ENCODE measurements at places on chromosomes 1 and 21. TPM values are rescaled to one million over a fixed set of nuclear protein-coding genes. Genes with fewer than 3 reads are reported as not detected.

GRCh38 chr1:198641501-198641900, 2.7 kb downstream of the PTPRC start:
- H3K36me3 ChIP-seq: no peaks in the 10 kb centered on the region
- no peaks in the 10 kb centered on the region for H3K27me3 ChIP-seq
- no peak for DNase-seq

- H3K27ac ChIP-seq: peak overlapping the region; percentile 99
- H3K4me1 ChIP-seq: peaks cover 6% of the 10 kb centered on the region
- H3K27me3 ChIP-seq: no peaks in the 10 kb centered on the region
- peak; percentile 62 for DNase-seq
- peak overlapping the region; percentile 89 for H3K4me3 ChIP-seq
Observed at GRCh38 chr1:31064718-31065309, 703 bp downstream of the PUM1 start.

- H3K36me3 ChIP-seq: peaks cover 3% of the 10 kb centered on the region
- DNase-seq: no peak
- H3K27ac ChIP-seq: no peak overlapping the region
- H3K4me3 ChIP-seq: no peak overlapping the region
- H3K27me3 ChIP-seq: no peaks in the 10 kb centered on the region
Observed at GRCh38 chr1:11179125-11179524, 10.0 kb upstream of the ANGPTL7 start.

- no peak overlapping the region for H3K4me3 ChIP-seq
- no peaks in the 10 kb centered on the region for H3K36me3 ChIP-seq
- no peaks in the 10 kb centered on the region for H3K27me3 ChIP-seq
- peaks cover 14% of the 10 kb centered on the region for H3K4me1 ChIP-seq
- no peak for DNase-seq
Observed at GRCh38 chr1:204714194-204714860, 28.8 kb upstream of the LRRN2 start.

GRCh38 chr1:180611016-180611930, 20.5 kb upstream of the XPR1 start:
- no peak overlapping the region for H3K4me3 ChIP-seq
- no peaks in the 10 kb centered on the region for H3K36me3 ChIP-seq

- DNase-seq: no peak
- H3K27ac ChIP-seq: no peak overlapping the region
- no peaks in the 10 kb centered on the region for H3K4me1 ChIP-seq
Observed at GRCh38 chr1:69451196-69451595, 116.5 kb upstream of the LRRC7 start.

- H3K27ac ChIP-seq: no peak overlapping the region
- no peak for DNase-seq
- no peaks in the 10 kb centered on the region for H3K36me3 ChIP-seq
- peaks cover 11% of the 10 kb centered on the region for H3K4me1 ChIP-seq
- no peak overlapping the region for H3K4me3 ChIP-seq
- H3K27me3 ChIP-seq: no peaks in the 10 kb centered on the region
Observed at GRCh38 chr1:33456502-33456886, 16.0 kb upstream of the ZSCAN20 start.

- no peaks in the 10 kb centered on the region for H3K4me1 ChIP-seq
- H3K36me3 ChIP-seq: no peaks in the 10 kb centered on the region
- H3K27me3 ChIP-seq: no peaks in the 10 kb centered on the region
- H3K27ac ChIP-seq: no peak overlapping the region
- no peak for DNase-seq
Observed at GRCh38 chr21:43278359-43278758, 109.6 kb downstream of the CRYAA start.

DNA sequence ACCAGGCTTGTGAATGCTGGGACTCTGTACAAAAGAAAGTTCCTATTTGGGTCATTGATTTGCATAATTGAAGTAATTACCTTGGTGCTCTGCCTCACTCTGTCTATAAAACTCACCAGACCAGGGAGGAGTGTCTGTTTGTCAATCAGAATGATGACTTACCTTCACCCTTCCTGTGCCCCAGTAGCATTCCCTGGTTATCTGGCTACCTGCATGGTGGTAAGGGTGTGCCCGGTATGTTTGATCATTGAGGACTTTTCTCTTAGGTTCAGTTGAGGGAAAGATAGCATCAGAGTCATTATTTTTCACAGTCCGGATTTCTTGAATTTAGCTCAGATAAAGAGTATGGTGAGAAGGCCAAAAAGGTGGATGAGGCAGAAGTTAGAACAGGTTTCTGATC, 190.0 kb downstream of the BRINP2 start:
- no peak overlapping the region for H3K27ac ChIP-seq
- H3K4me3 ChIP-seq: no peak overlapping the region
- no peaks in the 10 kb centered on the region for H3K27me3 ChIP-seq

- no peaks in the 10 kb centered on the region for H3K4me1 ChIP-seq
- no peak overlapping the region for H3K27ac ChIP-seq
- no peak for DNase-seq
- H3K36me3 ChIP-seq: peaks cover 49% of the 10 kb centered on the region
Observed at GRCh38 chr1:55088413-55088812, 49.1 kb downstream of the PCSK9 start.

DNA sequence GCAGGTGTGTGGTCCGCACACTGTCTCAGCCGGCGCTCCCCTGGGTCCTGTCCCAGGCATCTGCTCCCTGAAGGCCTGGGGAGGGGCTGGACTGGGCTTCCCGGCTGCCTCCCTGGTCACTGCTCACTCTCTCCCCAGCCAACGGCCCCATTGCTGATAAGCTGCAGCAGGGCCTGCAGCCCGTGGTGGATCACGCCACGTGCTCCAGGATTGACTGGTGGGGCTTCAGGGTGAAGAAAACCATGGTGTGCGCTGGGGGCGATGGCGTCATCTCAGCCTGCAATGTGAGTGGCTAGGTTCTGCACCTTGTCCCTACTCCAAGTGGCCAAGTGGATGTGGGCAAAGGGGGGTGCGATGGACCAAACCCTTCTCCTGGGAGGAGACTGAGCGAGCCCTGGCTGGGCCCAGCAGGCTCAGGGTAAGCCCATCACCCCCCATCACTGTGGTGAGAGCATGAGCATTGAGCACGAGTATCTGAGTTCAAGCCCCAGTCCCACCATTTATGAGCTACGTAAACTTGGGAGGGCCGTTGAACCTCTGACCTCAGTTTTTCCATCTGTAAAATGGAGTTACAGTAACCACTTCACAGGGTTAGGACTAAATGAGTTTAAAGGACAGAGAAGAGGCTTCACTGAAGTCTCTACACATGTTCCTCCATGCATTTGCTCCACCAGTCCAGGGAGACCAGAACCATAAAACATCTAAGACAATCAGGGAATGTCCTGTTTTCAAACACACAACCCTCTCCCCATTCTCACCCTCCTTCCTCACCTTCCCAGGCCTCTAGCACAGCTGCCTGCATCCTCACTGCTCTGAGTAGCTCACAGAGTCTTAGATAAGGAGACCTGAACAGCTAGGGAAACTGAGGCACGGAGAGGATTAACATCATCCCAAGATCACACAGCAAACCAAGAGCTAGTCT, 6.5 kb downstream of the CTRC start:
- no peaks in the 10 kb centered on the region for H3K36me3 ChIP-seq
- H3K4me1 ChIP-seq: no peaks in the 10 kb centered on the region
- no peak overlapping the region for H3K4me3 ChIP-seq
- H3K27ac ChIP-seq: no peak overlapping the region
- no peak for DNase-seq

DNA sequence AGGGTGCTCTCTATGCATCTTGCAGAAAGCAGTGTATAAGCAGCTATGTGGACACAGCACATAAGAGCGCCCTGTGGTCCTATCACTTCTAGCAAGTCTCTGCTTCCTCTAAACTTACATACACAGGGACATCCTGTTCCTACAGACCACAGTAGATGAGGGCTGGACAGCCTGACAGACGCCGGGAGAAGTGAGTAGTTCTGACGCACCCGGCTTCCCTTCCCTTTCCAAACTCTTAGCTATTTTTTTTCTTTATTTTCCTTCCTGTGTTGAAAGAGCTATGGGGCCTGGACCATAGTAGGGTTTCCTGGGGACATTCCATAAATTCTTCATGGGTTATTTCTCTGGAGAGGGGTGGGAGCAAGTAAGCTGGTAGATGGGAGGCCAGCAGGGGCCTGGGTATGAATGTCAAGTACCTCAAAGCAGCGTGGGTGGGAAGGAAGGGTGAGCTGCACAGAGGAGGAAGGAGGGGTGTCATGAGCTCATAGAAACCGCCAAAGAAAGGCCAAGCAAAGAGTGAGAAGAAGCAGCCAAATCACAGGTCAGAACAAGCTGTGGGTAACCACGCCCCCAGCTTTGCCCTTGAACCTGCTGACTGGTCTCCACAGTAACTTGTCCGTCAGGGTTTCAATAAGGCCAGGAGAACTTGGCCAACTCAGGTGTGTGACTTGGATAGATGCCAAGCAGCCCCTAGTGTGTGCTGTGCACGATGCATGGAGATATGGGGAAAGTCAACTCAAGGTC, 36.6 kb downstream of the PLXNA2 start:
- peak; percentile 72 for DNase-seq
- H3K36me3 ChIP-seq: peaks cover 6% of the 10 kb centered on the region
- no peak overlapping the region for H3K4me3 ChIP-seq
- H3K4me1 ChIP-seq: peaks cover 39% of the 10 kb centered on the region

GRCh38 chr1:182995894-182996293, 27.3 kb upstream of the LAMC1 start:
- no peaks in the 10 kb centered on the region for H3K27me3 ChIP-seq
- DNase-seq: no peak
- H3K27ac ChIP-seq: no peak overlapping the region

DNA sequence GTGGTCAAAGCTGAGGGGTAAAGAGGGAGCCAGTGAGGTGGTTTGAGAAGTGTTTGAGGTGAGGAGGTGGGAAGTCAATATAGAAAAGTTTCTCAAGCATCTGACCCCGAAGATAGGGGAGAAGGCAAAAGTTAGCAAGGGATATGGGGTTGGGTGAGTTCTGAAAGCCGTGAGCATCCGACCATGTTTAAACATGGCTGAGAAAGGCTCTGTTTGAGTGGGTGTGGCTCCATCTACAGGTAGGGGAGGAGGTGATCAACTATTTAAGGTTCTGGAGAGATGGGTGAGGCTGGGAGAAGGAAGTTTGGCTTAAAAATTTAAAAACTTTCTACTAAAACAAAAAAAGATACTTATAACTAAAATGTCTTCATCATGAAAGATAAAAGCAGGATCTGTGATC, 273.8 kb downstream of the KCNJ6 start:
- H3K27ac ChIP-seq: no peak overlapping the region
- DNase-seq: no peak
- H3K4me1 ChIP-seq: peaks cover 3% of the 10 kb centered on the region

- H3K4me3 ChIP-seq: peak overlapping the region; percentile 54
- no peak overlapping the region for H3K27ac ChIP-seq
- peaks cover 16% of the 10 kb centered on the region for H3K36me3 ChIP-seq
- H3K27me3 ChIP-seq: no peaks in the 10 kb centered on the region
Observed at GRCh38 chr1:204408074-204408507, 3.5 kb downstream of the PPP1R15B start.

- no peak overlapping the region for H3K27ac ChIP-seq
- DNase-seq: no peak
- H3K36me3 ChIP-seq: no peaks in the 10 kb centered on the region
- H3K4me1 ChIP-seq: peaks cover 4% of the 10 kb centered on the region
- no peaks in the 10 kb centered on the region for H3K27me3 ChIP-seq
Observed at GRCh38 chr1:117215019-117215418, 4.3 kb upstream of the VTCN1 start.

DNA sequence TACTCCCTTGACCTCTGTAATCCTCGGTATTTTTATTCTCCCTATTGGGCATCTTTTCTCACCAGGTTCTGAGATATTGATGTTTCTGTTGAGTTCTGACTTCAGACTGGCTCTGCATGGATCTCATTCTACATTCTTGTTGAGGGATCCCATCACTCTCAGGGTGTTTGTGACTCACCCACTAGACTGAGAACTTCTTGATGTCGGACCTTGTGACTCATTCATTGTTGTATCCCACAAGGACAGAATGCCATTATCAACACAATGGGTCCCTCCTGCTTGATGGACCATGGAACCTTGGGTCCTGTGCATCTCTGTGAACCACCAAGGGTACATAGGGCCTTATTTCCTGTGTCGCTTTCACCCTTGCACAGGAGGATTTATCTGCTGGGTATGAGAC, 174.1 kb downstream of the PBX1 start:
- no peak for DNase-seq
- H3K27me3 ChIP-seq: no peaks in the 10 kb centered on the region
- no peak overlapping the region for H3K4me3 ChIP-seq
- H3K4me1 ChIP-seq: peaks cover 11% of the 10 kb centered on the region

The SEC16B gene
- total RNA-seq: 1.5 TPM

The NR1I3 gene
- not detected for total RNA-seq

The OR2G6 gene
- not detected for total RNA-seq

The MAP3K21 gene
- total RNA-seq: 7.7 TPM

The S100A7 gene
- not detected for total RNA-seq

The C1QA gene
- total RNA-seq: 502 TPM

The LCE2C gene
- not detected for total RNA-seq
